ENCODE measurements at places on chromosomes 3 and 15.

- no peak for DNase-seq
Observed at GRCh38 chr15:44314512-44314911, 26.0 kb downstream of the GOLM2 start.

DNA sequence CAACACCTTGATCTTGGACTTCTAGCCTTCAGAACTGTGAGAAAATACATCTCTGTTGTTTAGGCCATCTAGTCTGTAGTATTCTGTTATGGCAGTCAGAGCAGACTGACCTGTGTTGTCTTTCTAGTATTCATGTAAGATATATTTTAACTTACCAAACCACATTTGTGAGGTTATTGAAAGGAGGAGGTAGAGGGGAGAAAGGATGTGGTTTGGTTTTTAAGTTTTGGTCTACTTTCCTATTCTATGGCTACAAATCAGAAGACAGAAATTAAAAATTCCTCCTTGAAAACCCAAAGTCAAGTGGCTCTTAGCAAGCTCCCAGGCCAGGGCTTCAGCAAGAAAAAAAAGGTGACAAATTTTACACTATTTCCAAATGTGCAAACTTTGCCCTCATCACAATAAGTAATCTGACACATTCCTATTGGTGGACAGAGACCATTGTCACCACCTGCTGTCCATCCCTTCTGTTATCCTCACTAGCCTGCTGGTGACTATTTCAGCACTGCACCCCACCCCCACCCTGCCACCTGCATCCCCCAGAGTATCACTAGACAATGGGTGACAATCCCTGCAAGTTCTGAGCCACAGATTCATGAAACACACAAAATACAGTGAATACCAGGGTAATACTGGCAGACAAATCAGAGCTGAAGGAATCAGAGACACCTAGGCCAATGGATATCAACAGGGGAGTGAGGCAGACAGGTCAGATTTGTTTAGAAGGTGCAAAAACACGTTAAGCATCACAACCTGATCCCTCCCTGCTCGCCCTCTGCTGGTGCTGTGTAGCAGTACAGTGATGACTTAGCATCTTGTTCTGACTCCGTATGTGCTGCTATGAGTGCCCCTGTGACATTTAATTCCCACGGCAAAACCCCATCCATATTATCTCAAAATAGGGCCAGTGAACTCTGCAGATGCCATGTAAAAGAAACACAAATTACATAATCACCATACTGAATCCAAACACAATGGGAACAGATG, 79.0 kb upstream of the DCLK3 start:
- DNase-seq, result peak; percentile 12

- no peak for DNase-seq
Observed at GRCh38 chr3:179695672-179696313, 43.0 kb downstream of the USP13 start.

GRCh38 chr3:150519026-150519425, 27.3 kb downstream of the SERP1 start:
- no peak for DNase-seq

All from AG10803 (cell line).